ENCODE measurements at places on chromosomes 1 and 21.

DNA sequence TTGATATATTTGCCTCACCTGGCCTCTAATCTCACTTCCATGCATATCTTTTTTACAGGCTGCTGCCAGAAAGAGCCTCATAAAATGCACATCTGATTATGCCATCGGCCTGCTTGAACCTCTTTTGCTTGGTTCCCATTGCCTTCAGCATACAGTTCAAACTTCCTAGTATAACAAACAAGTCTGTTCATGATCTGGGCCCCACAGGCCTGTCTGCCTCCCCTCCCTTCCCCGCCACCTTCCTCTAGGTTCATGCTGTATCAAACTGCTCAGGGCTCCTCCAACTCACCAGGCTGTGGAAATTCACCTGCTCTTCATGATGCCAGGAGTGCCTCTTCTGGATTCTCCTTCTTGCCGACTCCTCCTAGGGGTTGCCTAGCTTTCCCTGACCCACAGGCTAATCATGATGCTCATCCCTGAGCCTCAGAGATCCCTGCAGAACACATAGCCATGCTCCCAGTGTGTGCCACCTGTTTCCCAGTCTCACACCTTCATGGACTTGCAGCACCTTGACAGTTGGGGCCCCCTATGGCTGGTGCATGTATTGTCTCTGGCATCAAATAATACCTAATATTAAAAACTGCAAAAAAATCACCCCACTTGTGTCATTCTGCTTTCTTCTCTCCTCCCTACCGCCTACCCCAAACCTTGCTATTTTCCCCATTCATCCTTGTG lies 33.7 kb upstream of the CD2 start:
- no peak for DNase-seq

GRCh38 chr1:10504249-10504648 lies 29.5 kb downstream of the PEX14 start:
- DNase-seq: no peak

GRCh38 chr1:6358757-6359201 lies 34.8 kb downstream of the ACOT7 start:
- DNase-seq: no peak

DNA sequence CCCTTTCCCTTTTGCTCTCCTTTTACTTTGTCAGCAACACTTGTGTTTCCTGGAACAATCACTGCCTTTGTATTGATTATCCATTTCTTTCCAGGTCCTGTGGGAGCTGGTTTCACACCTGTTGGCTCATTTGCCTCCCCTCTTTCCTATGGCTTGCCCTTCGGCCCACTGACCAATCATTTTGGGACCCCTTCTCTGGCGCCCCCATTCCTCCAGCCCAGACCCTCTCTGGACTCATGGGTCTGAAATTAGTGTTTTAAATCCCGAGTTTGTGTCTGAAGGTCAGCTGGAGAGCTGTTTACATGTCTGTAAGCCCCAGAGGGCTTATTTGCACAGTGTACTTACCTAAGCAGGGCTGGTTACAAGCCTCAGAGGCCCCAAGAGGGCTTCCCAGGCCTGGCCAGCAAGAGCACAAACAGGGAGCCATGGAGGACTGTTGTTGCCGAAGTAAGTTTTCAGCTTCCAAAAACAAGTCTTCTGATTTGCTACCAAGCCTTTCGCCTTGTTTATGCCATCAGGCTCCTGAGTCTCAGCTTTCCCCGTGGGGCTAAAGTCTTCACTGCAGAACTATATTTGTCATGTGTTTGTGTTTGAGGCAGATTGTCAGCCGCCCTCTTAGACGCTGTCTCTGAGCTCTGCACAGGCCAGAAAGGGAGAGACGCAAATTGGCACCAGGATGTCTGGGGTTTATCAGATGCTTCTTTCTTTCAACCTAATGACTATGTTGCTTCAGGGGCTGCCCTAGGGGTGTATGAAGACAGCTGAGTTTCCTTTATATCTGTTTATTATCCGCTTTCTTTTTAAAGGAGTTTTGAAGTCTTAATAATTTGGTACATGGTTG lies 93.0 kb downstream of the ATP1A1 start:
- no peak for DNase-seq

GRCh38 chr1:109959974-109960744 lies 24.4 kb upstream of the AHCYL1 start:
- peak; percentile 96 for DNase-seq

GRCh38 chr1:111603979-111604378 lies 15.6 kb upstream of the RAP1A start:
- DNase-seq: no peak

- no peak for DNase-seq
These were observed 210.8 kb downstream of the COL11A1 start for GRCh38 chr1:102897557-102897956.

DNA sequence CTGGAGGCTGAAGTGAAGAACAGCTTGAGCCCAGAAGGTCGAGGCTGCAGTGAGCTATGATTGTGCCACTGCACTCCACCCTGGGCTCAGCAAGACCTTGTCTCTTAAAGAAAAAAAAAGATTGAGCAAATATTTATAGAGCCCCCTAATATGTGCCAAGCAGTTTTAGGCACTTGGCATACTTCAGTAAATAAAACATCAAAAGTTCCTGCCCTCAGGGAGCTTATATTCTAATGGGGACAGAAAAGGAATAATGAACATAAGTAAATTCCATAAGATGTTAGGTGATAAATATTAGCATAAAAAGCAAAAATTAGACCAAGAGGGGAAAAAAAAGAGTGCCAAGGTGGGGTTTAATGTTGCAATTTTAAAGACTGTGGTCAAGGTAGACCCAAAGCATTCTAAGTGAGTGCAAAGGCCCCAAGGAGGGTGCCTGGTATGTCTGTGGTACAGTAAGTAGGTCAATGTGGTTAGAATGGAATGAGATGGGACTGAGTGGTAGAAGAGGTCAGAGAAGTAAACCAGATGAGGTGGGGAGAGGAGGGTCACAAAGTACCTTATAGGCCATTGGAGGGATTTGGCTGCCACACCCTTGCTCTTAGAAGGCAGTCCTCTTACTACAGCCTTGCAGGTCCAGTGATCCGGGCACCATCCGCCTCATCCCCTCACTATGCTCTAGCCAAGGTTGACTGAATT lies 2.2 kb upstream of the TOE1 start:
- no peak for DNase-seq

- no peak for DNase-seq
These were observed 10.2 kb upstream of the OBSCN start for GRCh38 chr1:228197555-228198147.

- no peak for DNase-seq
These were observed 2.0 kb upstream of the TRAPPC3 start for GRCh38 chr1:36151134-36151844.

DNA sequence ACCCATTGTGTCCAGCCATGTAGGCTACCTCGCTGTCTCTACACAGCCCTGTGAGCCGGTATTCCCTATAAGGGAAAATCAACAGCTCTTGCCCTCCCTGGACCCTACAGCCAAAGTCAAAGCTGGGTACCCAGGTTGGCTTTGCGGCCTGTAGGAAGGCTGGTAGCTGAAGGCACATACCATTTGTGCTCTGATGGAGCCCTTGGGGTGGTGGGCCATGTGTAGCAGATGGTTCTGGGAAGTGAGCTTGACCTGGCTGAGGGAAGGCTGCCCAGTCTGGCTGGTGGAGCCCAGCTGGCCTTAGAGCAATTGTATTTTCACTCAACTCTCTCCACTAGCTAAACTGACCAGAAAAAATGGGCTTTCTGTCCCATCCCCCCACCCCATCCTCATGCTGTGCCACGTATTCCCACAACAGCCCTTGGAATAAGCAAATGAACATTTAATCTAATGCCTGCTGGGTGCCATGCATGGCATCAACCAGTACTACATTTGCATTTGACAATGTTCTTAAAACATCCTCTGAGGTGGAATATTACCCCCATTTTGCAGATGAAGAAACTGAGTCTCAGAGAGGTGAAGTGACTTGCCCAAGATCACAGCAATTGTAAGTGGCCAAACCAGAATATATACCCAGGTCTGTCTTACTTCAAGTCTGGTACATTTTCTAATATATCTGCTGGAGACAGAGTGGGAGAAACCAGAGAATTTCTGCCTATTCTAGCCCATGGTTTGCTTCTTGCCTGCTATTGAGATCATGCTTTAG lies 56.8 kb downstream of the NDUFS5 start:
- DNase-seq: no peak

GRCh38 chr21:34511787-34512455 lies at the start of gene KCNE1:
TSS of gene KCNE1 (minus strand) at chr21:34512210. CDS start at chr21:34449634, 62,576 bp downstream.
- no peak for DNase-seq

GRCh38 chr21:34362670-34363069 lies 1.1 kb upstream of the KCNE2 start:
- no peak for DNase-seq

DNA sequence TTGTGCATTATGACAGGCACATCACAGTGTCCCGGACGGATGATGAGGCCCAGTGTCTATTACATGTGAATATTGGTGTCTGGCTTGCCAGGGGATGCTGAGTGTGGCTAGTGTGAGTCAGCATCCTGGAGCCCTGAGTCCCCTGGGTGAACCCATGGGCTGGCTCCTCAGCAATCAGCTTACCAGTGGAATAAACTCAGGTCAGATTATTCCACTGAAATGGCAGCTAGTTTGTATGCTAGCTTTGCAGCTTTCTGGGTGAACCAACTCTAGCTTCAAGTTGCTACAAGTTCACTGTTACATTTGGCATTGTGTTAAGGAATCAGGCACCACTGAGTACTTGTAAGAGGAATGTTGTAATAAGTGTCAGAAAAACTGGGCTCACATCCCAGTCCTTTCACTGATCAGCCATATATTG lies 23.9 kb upstream of the RPTN start:
- DNase-seq: no peak

GRCh38 chr1:32868085-32868484 lies 2.6 kb downstream of the FNDC5 start:
- no peak for DNase-seq

DNA sequence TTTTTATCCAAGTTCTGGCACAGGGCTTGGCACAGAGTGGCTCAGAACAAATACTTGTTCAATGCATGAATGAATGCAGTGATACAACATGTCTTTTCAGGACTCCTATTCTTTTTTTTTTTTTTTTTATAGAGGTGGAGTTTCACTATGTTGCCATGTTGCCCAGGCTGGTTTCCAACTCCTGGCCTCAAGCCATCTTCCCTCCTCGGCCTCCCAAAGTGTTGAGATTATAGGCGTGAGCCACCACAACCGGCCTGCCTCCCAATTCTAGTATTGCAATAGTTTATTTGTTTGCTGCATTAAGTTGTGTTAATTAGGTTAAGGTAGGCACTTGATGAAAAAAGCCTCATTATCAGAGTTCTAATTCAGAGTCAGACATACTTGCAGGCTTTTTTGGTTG lies 17.9 kb downstream of the UBE4B start:
- no peak for DNase-seq

GRCh38 chr1:199742547-199742946 lies 285.0 kb upstream of the NR5A2 start:
- no peak for DNase-seq

GRCh38 chr1:115813727-115814126 lies 27.2 kb downstream of the NHLH2 start:
- DNase-seq: no peak

DNA sequence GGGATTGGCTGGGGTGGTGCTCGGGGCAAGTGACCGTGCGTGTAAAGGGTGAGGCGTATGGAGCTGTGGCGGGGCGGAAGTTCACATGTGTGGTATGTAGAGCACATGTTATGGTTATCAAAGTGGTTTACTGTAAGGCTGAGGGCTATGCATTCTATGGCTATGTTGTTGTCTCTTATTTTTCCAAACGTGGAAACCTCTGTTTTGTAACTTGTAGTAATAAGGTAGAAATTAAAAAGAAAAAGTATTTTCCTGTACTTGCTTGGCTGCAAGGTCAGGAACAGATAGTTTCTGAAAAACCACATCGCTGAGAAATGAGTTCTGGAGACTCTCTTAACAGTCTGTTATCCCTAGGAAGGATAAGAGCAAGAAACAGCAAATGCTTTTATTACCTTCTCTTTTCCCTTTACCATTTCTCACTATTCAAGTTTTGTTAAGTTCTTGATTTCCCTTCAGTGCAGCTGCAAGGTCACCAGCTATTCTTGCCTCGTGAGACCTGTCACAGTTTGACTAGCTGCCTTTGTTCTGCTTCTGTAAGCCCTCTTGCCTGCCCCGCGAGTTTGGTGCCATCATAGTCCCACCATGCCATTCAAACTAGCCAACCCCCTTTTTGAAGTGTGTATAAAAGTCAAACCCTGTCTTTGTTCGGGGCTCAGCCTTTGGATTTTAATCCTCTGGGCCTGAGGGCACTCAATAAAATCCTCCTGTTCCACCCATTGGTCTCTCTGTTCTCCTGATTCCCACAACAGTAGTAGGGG lies 9.5 kb downstream of the RNU1-2 start:
- DNase-seq: no peak

DNA sequence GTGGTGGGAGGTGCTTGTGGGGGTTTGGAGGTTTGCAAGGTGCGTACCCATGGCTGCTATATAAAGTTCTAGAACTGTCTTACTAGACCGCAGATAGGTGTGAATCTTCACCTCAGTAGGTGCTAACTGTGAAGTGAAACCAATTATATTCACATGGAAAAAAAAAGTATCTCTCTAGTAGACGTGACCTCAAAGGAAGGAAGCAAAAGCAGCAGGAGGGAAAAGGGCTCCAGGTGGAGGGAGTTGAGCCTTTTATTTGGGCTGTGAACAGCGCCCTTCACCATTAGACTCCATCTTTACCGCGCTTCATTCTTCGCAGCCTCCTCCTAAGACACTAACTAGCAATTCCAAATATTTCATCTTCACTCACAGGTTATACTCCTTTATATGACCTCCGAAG lies 129.8 kb downstream of the TBX19 start:
- DNase-seq: no peak

GRCh38 chr1:45686015-45686287 lies 382 bp downstream of the GPBP1L1 start:
- peak; percentile 64 for DNase-seq

DNA sequence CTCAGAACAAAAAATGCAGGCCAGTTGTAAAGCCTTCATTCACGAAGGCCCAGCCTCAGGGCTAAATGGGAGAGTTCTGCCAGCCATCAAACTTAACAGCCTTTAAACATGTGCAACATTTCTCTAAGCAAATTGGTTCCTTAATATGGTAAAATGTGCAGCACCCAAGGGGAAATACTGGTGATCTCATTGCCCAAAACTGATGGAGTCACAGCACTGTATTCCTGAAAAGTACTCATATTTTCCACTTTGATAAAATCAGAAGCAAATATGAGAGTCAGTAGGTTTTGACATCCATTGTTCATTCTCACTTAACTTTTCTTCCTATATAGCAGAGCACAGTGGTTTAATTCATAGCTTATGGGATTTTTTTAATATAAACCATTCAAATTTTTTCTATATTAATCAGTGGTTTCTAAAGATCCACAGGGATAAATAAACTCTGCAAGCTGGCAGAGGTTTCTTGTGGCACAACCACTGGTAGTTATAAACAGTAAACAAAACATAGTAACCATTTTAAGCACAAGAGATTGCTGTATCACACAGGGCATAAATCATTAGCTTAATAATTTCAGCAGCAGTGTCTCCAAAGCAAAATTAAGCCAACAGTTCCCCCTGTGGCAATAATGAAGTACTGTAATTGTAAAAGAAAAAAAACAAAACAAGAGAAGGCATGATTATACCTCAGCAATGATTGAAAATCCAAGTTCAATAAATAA lies 106.9 kb upstream of the LYPLAL1 start:
- DNase-seq: no peak

All from NCI-H345 (cell line).